ENCODE measurements at places on chromosomes 12 and 14.

DNA sequence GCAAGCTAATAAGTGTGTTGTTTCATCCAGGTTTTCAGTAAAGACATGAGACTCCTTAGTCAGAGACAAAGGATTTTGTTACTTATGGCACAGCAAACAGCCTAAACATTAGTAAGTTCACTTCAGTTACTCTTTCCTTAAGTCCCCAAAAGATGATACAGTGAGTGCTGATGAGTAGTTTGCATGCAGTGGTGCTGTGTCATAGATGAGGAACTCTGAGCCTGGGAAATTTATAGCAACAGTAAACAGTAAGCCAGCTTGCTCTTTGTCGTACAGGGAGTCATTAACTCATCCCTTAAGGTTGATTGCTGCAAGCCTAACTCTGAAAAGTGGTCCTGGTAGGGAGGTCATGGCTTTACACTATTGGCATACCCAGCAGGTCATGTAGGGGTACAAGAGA is 208.6 kb upstream of the OR4E1 start:
- no peak for DNase-seq

DNA sequence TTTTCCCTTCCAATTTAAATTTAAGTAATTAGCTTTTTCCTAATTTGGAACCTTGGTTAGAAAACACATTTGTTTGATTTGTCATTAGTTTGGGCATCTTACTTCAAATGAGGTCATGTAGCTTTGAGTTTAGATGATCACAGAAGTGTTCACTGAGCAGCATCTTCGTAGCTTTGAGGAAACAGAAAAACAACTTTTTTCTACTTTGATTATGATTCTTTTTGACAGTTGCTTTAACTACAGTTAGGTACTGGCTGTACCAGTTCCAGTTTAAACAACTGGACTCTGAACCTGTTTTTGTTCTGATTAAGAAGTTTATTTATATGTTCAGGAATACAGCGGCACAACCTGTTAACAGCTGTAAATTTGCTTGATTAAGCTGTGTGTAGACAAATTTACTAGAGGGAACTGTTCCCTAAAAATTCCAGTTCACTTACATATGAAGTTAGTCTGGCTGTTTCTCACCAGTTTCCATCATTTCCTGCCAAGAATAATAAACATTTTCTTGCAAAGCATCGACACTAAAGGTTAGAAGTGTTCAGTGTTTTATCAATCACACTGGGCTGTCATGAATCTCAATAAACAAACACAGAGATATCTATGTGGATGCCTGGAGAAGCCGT is 191.9 kb downstream of the RAD51B start:
- no peak for DNase-seq

DNA sequence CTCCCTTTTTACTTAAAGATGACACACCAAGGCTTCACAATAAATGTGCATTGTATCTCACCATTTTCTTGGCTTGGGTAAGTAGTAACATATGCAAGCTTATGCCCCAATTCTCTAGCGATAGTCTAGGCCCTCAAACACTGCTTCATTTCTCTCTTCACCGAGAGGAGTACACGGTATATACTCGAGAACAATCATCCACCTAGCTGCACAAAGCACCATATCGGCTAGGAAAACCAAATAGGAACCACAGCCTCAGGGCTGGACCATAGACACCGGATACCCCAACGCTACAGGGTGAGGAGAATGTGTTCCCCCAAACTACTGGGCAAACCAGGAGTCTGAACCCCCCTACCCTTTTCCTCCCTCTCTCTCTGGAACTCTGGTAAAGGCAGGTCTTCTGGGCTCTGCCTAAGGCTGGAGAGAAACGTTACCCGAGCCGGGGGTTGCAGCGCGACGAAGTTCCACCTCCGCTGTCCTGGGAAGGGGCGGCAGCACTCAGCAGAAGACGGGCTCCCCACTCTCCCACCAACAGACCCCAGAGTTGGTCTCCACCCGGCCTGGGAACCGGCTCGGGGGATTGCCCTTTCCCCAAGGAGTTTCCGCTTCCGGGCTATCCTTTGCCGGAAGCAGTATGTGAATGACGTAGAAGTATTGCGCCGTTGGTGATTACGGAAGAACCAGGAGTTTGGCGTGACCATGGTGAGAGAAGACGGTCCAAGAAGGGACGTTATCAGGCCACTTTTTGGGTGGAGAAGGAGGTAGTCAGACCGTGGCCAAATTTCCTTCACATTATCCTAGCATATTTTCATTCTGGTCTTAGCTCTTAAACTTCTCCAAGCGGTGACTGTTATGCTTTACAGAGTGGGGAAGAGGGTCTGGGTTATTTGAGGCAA is at the start of the genes AREL1 and FCF1:
AREL1 (minus strand) TSS at position 582 of the 896 bp plus-strand sequence. CDS start 27,465 bp downstream, outside the sequence.
FCF1 (plus strand) TSS at position 646 of the 896 bp plus-strand sequence; CDS start at position 700, 54 bp downstream.
- no peak for DNase-seq

- no peak for DNase-seq
These were observed 75.2 kb downstream of the RIMBP2 start for GRCh38 chr12:130640901-130641300.

DNA sequence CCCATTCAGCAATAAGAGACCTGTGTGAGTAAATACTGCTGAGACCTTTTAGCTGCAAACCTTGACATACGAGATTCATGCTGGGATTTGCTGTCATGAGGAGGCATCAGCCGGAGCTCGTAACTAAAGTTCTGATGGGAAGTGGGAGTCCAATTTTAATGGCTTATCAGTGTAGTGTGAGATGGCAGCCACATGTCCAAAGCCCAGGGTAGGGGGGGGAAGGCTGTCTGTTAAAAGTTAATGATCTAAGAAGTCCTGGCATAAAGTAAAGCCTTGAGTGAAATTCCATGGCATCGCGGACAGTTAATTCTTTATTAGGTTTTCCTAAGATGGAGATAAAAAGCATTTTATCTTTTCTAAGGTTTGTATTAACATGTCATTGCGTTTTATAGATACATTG is 240.0 kb downstream of the AACS start:
- no peak for DNase-seq

- DNase-seq: no peak
These were observed 34.9 kb downstream of the LRTM2 start for GRCh38 chr12:1855241-1855640.

- DNase-seq: no peak
These were observed 91.8 kb downstream of the PLXNC1 start for GRCh38 chr12:94240171-94240570.

DNA sequence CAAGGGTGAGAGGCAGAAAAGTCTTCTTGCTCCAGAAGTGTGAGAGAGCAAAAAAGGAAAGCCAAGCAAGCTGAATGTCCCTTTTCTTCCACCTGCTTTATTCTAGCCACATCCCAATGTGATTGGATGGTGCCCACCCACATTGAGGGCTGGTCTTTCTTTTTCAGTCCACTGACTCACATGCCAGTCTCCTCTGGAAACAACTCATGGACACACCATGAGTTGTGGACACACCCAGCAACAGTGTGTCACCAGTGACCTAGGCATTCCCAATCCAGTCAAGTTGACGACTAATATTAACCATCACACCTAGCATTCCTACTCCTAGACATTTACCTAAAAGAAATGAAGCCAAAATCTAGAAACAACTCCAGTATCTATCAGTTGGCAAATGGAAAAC is 7.2 kb upstream of the DICER1 start:
- DNase-seq: no peak

- DNase-seq: no peak
These were observed 3.7 kb upstream of the CLBA1 start for GRCh38 chr14:104981699-104982541.

GRCh38 chr14:76846331-76847047 is 20.3 kb downstream of the LRRC74A start:
- no peak for DNase-seq

- no peak for DNase-seq
These were observed 191.6 kb downstream of the DUSP6 start for GRCh38 chr12:89160716-89161123.

DNA sequence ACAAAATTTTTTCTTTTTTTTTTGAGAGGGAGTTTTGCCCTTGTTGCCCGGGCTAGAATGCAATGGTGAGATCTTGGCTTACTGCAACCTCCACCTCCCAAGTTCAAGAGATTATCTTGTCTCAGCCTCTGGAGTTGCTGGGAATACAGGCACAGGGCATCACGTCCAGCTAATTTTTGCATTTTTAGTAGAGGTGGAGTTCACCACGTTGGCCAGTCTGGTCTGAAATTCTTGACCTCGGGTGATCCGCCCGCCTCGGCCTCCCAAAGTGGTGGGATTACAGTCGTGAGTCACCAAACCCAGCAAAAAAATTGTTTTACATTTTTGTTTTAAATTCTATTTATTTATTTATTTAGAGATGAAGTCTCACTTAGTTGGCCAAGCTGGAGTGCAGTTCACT is 4.7 kb upstream of the SLC2A14 start:
- no peak for DNase-seq

- no peak for DNase-seq
These were observed 171.0 kb downstream of the ADGRD1 start for GRCh38 chr12:131124487-131125280.

DNA sequence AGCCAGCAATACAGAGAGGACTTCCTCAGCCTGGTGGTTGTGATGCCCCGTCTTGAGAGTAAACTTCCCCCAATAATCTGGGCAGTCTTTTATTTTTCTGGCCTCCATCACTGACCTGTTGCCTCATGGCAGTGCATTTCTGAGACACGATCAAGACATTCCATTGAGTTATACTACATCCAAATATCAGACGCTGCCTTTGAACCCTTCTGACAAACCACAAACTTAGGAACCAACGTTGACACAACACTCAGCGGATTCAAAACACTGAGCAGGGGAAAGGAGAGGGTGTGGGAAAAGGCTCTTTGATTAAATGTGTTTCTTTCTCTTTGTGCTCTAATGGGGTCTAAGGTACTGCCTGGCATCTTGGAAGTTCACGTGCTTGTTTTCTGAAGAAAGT is 100.7 kb upstream of the TBX5 start:
- DNase-seq: no peak

GRCh38 chr14:50783563-50783962 is 47.4 kb downstream of the NIN start:
- no peak for DNase-seq

- DNase-seq: no peak
These were observed 104.3 kb upstream of the MAX start for GRCh38 chr14:65206448-65207096.

GRCh38 chr14:33259764-33260163 is 321.1 kb downstream of the NPAS3 start:
- DNase-seq: no peak

DNA sequence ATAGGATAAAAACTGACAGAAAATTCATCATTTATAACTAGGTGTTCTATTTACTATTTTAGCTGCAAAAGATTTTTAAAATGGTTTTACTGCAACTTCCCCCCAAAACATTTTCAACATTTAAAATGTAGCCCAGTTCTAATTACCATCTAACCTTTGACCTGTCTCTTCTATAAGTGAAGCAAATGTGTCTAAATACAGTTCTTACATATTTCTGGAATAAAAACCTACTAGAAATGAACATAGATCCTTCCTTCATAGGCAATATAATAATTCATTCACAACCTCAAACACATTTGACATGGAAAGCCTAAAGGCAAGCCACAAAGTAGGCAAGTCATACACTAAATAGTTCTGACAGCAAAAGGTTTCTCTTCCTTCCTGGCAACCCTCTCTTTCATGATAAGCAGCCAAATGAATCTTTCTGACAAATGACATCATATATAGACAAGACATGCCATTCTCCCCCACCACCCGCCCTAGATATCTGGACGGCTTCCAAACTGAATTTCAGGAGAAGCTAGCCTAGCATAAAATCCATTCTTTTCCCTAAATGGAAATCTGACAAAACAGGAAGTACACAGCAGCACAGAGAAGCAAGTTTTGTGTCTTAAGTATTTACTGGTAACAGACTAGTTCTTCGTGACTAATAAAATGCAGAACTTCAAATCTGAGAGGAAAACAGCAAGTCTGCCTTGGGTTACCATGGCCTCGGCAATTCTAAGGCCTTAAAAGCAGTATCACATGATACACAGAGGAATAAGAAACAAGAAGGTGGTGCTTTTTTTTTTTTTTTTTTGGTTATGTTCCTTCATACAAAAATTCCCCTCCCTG is 17.2 kb upstream of the ARID4A start:
- no peak for DNase-seq

DNA sequence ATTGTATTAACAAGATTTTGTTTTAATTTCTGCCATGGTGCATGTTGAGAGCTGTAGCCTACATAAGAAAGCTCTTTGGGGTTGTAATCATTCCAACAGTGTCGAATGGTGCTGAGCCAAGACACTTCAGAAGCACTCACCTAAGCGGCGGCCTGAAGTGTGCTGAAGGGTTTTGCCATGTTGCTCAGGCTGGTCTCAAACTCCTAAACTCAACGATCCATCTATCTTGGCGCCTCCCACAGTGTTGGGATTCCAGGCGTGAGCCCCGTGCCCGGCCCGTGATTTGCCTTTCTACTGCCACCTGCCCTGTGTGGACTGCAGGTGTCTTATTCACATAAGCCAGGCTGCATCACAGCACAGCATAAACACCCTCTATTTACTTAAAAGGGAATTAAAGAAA is 48.9 kb downstream of the AMN start:
- DNase-seq: no peak

GRCh38 chr12:101110866-101111265 is 99.2 kb downstream of the SLC5A8 start:
- no peak for DNase-seq

DNA sequence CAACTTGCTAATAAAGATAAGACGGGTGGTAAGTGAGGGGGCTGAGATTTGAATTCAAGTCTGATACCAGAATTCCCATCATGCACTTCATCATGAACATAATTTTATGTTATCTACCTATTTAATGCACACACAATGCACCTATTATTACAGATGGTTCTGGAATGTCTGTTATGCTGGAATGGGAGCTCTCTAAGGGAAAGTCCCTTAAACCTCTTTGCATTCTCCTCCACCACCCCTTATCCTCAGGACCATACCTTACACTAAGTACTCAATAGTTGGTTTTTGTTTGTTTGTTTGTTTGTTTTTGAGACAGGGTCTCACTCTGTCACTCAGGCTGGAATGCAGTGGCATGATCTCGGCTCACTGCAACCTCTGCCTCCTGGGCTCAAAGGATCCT is 7.0 kb upstream of the MSI1 start:
- DNase-seq: no peak

GRCh38 chr12:112971248-112971647 is 7.1 kb upstream of the OAS2 start:
- DNase-seq: no peak

GRCh38 chr12:6620137-6620884 is 13.1 kb upstream of the CHD4 start:
- DNase-seq: no peak

DNA sequence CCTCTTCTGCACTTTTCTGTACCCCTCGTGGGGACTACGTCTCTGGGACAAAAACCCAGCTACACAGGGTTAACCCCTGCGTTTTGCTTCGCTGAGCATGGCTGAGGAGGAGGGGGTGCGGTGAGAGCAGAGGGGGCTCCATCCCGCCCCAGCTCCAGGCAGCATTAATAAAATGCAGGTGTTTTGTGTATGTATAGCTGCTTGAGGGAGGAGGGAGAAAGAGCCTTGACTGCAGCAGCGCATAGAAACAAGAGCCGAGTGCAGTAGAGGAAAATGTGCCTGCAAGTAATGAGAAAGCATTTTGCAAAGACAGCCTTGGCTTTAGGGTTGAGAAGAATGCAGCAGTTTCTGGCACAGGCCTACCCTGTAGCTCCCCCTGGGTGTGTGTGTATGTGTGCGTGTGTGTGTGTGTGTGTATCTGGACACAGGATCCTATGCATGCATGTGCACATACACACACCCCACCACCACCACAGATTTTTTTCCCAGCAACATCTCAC is 103.9 kb downstream of the ZFP36L1 start:
- DNase-seq: no peak
